ENCODE measurements at places on chromosomes 1 and 21.
A peak's percentile ranks its signal among the peaks of the same experiment; 100 is the strongest.

DNA sequence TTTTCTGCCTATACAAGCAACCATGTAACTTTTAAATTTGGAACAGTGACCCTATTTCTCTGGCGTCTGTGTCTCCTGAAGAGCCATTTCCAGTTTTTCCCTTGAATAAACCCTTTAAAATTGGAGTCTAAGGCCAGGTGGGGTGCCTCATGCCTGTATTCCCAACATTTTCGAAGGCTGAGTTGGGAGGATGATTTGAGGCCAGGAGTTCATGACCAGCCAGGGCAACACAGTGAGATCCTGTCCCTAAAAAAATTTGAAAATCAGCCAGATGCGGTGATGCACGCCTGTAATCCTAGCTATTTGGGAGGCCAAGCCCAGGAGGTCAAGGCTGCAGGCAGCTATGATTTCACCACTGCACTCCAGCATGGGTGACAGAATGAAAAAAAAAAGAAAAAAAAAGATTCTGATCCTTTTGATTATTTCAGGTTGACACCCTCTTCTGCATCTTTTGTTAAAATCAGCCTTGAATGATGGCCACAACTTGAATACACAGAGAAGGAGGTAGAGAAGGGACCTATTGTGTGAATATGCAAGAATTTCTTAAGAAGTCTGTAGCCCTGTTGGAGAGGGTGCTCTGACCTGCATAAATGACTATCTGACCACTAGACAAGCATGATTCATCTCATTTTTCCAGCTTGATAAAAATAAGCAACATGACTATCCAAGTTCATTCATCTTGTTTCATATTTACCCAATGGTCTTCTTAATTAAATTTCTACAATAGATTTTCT, 40.2 kb upstream of the PARP1 start:
- DNase-seq, result no peak

DNA sequence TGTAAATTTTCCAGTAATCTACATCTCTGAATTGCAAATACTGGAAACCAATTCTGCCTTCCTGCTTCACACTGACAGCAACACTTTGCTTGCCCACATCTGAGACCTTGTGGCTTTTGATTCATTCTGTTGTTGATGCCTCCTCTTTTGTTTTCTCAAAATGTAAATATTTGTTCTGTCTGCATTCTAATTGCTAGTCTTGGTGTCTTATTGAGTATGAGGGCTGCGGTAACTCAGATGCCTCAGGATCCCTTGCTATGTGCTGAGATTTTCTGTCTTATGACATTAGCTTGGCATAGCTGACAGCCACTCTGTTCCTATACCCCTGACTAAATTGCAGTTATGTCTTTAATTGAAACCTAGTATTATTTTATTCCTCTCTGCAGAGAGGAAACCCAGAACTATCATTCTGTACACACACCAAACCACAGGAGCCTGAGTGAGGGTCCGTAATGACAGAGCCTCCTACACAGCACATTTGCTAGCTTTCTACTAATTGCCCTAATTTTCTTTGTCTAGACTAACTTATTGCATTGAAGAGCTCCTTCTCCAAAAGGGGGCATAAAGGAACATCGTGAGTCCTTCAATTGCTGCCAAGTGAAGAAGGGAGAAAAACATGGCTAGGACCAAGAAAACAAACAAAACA, 72.1 kb downstream of the GREM2 start:
- no peak for DNase-seq

- no peak for DNase-seq
These were observed 433.1 kb upstream of the KAZN start for GRCh38 chr1:14165371-14165801.

GRCh38 chr1:65207317-65207716, 59.3 kb downstream of the AK4 start:
- DNase-seq, result no peak

DNA sequence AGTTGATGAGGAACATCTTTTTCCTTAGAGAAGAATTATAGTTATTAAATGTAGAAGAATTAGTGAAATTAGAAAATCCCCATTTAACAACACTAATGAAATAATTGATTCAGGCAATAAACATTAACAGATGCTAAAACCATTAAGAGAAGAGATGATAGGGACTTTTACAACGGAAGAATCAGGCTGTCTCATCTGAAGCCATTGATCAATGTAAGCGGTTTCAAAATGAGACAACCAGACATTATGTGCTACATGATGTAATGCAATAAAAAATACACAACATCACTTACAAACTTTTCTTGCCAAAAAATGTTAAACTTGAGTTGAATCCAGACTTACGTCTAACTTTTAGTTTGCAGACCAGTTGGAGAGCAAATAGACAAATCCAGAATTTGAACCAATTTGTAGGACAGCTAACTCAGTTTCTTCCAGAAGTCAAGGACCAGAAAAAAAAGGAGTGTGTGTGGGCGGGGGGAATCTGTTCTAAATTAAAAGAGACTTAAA, 165.4 kb upstream of the DPT start:
- no peak for DNase-seq

GRCh38 chr1:218898921-218899320, 274.8 kb upstream of the LYPLAL1 start:
- no peak for DNase-seq

DNA sequence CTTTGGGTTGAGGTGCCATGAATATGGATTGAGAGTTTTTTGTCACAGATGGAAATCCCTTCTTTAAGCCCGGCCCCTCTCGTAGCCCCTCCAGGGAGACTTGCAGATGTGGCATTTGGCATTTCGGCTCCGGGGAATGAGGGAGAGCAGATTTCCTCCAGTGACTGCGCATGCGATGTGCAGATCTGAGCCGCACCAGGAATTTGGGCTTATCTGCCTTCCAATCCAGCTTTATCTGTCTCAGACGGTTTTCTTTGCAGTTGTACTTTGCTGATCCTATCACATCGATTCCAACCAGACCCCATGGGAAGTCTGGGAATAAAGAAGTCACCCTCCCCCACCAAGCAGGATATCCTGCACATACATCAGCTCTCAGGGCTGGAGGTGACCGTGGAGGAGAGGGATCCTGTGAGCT, 11.7 kb downstream of the KIF26B start:
- DNase-seq, result no peak

DNA sequence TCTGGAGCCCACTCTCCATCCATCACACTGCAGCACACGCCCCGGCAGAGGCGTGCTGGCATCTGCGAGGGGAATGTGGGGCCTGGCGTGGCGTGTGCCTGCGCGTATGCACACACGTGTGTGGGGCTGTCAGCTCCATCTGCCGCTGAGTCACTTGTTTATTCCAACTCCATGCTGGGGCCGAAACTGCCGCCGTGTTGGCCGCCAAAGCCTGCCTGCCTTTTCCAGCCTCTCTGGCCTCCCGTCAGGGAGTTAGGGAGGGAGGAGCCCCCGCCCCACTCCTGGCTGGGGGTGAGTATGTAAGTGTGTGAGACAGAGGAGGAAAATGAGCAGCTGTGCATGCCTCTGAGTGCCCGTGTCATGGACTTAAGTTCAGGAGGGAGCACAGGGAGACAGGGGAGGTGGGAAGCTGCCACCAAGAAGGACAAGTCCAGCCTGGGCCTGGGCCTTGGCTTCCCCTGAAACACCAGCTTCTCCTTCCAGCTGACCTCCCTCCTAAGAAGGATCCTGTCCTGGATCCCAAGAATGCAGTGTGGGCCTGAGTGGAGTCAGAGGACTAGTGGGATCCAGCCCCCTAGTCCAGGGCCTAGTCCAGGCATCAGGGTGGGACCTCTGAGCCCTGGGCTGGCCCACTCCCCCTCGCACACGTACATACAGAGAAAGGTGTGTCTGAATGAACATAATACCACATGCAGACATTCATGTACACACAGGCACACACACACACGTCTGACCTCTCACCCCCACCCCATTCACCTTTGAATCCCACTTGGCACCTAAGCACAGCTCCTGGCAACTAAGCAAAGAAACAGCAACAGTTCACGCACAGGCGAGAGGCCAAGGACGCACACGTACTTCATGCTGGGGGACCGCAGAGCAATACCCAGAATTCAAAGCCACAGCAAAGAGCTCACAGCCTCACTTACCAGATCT, 24.7 kb downstream of the MEF2D start:
- peak; percentile 67 for DNase-seq

DNA sequence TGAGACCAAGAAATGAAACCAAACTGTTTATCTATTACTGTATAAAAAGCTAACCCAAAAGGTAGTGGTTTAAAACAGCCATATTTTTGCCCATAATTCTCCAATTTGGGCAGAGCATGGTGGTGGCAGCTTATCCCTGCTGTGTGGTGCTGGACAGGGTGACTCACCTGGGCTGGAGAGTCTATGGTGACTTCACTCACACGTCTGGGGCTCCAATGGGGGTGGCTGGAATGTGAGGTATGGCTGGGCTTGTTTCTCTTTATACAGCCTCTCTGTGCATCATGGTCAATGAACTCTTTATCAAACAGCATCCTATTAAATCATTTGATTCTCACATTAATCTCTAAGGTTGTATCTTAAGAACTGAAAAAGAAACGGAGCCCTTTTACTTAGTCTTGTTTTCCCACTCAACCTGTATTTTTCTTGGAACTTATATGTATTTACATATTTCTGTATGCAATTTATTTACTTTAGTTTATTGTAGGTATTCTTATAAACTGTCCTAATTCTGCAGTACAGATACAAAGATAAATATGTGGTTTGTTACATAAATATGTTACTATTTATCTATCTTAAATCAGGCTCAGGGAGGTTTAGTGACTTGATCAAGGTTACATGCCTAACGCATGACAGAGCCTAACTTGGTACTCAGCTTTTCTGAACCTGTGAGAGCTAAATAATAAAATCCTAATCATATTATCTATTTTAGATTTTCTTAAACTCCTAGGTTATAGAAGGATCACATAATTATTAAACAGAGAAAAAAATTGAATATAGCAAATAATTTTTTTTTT, 37.5 kb upstream of the WLS start:
- peak; percentile 1 for DNase-seq

DNA sequence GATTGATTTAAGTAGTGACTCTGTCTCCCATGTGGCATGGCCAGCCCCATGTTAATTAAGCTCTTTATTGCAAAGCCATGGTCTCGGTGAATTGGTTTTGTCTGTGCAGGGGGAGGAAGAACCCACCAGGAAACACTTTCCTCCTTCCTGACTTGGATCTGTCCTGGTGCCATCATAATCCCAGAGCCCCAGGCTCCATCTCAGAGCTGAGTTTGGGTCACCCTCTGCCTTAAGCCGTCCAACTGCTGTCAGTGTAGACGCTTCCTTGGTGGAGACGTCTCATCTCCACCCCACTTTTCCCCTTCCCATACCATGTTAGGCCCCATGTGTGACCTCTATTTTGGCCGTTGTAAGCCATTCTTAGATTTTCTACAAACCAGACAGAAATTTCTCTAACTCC, 36.0 kb upstream of the COL6A2 start:
- no peak for DNase-seq

DNA sequence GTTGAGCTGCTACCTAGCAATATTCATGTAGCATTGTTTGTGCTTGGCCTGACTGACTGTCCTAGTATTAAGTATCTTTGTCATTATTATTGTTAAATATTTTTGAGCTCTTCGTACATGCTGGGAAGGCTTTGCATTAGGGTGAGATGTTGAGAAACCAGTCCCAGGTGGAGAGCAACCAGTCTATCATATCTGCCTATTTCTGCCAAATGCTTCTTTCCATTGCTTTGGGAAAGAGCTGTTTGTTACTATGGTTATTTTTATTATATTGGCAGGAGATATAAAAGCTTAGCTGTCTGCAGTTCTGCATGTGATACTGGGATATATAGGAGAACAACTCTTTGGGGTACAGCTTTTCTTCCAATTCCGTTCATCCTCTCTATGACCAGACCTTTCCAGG, 85.1 kb downstream of the CLDN17 start:
- DNase-seq, result no peak

DNA sequence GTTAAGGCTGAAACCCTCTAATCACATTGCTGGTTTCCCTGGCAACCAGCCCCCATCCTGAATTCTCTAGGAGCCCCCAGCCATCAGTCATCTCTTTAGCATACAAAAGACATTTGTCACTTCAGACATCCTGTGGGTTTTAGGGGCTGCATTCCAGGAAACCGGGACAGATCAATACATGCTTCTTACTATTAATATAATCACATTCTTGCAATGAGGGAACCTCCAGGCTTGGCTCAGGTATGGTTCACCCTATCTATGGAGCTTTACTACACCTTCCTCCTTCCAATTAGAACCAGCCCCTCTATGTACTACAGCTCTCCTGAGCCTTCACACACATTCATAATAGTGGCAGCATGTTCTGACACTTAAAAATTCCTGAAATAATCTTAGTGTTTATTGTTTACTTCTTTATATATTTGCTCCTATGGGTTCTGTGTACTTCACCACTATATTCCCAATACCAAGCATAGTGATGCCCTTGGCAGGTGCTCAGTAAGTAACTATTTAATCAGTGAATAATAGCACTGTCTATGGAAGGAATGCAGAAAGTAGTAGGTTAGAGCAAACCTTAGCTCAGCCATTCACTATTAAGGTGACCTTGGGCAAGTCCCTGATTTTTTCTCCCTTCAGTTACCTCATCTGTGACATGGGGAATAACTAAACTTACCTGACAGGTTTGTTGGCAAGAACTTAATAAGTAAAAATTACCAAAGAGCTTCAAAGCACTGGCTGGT, 59.6 kb downstream of the ZNF678 start:
- DNase-seq, result no peak

DNA sequence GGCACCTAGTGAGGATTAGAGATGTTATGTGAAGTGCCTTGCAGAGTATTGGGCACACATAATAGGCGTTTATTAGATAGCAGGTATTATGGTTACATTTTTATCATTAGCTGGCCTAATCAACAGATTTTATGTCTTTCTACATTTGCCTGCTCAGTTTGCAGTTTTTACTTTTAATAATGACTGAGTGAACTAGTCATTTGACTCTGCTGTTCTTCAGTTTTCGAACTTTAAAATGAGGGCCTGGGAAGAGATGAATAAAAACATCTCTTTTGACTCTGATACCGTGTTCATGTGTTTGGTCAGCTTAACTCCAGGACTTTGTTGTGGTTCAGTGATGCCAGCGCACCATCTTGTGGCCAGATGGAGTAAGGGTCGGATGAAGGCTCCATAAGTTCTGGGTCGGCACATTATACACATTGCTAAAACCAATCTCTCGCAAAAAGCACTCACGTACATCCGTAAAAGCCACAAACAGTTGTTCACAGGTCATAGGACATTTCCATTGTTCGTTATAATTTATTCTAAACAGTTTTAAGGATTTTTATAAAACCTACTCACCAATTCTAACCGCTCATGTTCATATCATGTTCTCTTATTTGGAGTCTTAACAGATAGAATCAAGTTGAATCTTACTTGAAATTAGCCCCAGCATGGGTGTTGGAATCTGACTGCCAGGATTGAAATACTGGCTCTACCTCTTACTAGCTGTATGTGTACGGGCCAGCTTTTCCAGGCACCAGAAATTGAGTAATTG, 78.4 kb upstream of the GPR88 start:
- peak; percentile 55 for DNase-seq

GRCh38 chr1:66373157-66373591, 160.8 kb upstream of the SGIP1 start:
- no peak for DNase-seq

- no peak for DNase-seq
These were observed 29.1 kb upstream of the RGS8 start for GRCh38 chr1:182713492-182713891.

DNA sequence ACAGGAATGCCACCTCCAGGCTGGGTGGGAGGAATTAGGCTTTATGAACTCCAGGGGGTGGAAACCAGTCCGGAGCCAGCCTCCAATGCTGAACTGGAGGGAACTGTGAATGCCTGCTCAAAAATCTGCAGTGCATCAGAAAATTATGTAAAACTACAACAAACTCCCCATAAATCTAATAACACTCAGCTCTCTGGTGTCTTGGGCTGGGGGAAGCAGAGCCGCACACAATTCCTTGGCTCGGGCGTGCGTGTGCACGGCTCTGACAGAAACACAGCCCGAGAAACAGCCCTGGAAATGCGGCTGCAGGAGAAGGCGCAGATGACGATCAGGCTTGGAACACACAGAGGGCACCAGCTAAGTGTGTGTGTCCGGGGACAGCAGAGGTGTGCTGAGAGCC, 127.6 kb upstream of the VAMP3 start:
- DNase-seq, result no peak

All from GM04504 (cell line).